Activated CD8-positive, alpha-beta memory T cell treated with anti-CD3 and anti-CD28 coated beads for 24 hours (primary cell): ENCODE measurements at places on chromosomes 11 and 22.

- no peak for DNase-seq
Measured at GRCh38 chr11:120097721-120098385, 40.1 kb downstream of the TRIM29 start.

- no peak for DNase-seq
Measured at GRCh38 chr11:19557185-19557584, 155.5 kb upstream of the NAV2 start.

DNA sequence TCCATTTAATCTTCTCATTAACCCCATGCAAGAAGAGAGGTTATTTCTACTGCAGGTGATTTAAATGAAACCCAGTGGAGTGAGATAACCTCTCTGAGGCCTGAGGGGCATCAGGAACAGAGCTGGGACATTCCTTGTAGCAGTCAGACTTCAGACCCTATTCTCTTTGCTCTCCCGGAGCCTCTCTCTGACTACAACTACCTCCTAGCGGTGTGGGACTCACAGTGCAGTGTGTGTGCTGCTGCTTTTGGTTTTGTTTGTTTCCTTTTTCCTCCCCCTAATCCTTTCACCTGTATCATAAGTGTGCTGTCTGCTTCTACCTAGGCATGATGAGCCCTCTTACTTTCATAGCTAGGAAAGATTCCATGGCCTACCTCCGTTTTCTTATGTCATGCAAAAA is 769.6 kb downstream of the NTM start:
- DNase-seq: no peak

DNA sequence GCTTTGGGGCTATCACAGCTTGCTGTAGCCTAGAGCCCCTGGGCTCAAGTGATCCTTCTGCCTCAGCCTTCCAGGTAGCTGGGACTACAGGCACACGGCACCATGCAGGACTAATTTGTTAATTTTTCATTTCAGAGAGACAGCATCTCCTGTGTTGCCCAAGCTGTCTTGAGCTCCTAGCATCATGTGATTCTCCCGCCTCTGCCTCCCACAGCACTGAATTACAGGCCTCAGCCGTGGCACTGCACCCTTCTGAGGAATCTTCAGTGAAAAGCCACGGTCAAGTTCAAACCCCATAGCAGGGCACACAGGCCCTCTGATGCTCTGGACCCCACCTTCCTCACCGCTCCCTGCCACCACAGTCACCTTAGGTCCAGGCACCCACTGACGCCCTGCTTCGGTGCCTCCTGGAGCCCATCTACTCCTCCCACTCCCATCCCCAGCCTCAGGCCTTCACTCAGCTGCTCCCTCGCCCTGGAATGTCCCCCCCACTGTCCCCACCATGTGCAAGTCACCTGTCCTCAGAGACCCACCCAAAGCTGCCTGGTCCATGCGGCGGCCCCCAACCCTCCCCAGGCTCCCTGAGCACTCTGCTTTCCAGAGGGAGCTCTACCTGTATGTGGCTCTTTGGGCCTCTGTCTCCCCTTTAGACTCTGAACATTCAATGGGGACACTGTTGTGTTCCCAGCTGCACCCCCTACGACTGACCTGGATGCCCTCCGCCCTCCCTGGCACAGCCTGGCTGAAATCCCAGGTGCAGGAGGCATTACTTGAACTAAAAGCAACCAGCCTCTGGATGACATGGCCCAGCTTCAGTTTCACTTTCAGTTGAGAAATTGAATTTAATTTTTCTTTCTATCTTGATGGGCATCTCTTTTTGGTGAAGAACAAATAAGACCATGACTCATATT is 1.6 kb downstream of the APOL2 start:
- DNase-seq: peak; percentile 72

DNA sequence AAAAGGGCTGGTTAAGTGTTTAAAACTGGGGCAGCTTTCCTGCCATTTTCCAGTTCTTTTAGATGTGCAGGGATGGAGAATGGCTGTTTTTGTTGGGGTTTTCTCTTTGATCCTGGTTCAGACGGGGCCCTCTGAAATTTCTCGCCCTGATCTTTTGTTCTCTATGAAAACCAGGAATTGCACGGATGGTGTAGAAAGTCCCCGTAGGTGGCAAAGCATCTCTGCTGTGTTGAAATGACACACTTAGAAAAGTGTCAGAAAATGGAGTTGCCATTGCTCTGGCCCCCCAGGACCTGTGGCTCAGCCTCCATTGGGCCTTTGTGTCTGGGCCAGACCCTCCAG is 63.0 kb downstream of the PARVB start:
- no peak for DNase-seq

DNA sequence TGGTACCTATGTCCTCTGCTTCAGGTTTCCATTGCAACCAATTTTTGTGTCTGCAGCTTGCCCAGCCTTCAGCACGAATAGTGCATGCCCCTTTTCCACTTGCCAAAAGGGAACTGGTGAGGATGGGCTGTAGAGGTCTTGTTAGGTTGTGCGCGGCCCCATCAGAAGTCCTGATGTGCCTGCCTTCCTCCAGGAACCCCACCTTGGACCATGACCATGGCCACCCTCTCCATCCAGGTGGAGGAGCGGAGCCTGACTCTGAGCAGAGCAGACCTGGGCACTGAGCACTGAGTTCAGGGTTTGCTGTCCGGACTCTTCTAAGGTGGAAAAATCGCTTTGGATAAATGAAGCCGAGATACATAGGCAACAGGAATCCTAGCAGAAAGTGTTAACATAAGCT is 6.9 kb downstream of the GLB1L2 start:
- no peak for DNase-seq

GRCh38 chr22:18085188-18085587 is 7.4 kb downstream of the PEX26 start:
- DNase-seq: no peak

- no peak for DNase-seq
Measured at GRCh38 chr22:50274311-50274710, 4.1 kb upstream of the MAPK11 start.

DNA sequence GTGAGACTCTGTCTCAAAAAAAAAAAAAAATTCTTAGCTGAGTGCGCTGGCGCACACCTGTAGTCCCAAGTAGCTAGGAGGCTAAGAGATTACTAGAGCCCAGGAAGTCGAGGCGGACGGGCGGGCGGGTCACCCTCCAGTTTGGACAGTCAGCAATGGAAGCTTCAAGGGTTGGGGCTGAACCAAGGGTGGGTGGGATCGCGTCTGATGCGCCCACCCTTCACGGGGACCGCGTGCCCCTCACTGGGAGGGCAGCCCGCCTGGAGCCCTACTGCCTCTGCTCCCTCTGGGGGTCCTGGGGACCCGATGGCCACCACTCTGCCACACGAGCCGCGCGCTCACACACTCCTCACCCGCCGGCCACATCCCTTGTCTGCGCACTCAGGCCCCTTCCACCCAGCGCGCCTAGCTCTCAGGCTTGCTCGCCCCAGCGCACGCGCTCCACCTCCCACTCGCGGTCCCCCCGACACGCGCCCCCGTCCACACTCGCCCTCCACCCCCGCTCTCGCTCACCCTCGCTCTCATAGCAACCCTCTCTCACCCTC is 494 bp downstream of the CHID1 start:
- DNase-seq: peak; percentile 63

DNA sequence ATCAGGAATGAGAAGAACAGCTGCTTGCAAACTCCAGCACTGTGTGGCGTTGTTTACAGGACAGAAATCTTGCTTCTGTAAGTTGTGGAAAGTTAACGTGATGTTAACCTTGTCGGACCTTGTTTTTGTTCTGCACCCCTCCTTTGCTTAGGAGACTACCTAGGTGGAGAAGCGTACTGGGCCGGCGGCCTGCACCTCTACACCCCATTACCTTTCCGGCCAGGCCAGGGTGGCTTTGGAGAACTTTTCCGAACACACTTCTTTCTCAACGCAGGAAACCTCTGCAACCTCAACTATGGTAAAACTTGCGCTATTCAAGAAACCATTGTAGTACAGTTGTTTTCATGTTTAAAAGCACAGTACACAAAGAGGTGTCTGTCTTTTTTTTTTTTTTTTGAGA is 33.7 kb downstream of the SAMM50 start:
- DNase-seq: no peak

DNA sequence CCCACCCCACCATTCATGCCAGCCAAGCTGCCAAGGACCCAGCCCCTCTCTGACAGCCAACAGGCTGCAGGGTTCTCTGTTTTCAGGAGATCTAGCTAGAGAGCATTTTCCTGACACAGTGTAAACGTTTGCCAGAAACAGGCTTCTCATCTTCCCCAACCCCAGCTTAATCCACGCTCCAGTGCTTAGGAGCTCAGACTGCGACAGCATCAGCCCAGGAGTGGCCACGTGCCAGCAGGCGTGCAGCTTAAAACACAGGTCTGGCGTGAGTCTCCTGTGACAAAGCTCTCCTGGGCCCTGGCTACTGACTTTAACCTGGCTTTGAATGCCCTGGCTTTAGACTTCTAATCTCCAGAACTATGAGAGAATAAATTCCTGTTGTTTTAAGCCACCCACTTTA is 66.6 kb downstream of the GALNT18 start:
- DNase-seq: no peak

DNA sequence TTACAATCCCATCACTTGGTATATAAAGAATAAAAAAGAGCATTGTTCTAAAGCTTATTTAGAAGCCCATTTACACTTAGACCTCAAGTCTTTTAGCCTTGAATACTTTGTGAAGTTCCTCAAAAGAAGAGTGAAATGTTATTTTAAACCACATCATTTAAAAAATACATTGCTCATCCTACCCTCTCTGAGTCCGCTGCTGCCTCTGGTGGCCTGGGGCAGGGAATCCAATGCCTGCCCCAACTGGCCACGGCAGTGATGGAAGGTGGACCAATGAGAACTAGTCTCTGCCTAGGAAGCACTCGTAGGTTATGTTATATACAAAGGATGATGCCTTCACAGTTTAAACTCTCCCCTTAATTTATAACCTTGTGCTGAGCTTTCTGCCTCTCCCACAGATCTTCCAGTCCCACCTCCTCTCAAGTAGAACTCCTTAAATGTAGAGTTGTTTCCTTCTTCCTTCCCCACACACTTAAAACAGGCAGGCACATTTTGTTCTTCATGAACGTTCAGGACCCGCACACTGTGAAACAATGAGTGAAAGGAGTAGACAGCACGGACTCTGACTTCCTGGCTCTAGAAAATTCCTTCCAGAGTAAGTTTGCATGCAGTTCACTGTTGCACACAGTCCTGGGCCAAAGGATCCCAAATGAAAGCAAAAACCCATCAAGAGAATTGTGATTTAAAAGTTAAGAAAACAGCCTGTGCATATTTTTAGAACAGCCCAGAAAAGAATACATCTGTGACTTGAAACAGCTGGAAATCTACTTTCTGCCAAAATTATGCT is 167.8 kb downstream of the RRAS2 start:
- no peak for DNase-seq

- no peak for DNase-seq
Measured at GRCh38 chr22:43100225-43100624, 10.3 kb upstream of the BIK start.

DNA sequence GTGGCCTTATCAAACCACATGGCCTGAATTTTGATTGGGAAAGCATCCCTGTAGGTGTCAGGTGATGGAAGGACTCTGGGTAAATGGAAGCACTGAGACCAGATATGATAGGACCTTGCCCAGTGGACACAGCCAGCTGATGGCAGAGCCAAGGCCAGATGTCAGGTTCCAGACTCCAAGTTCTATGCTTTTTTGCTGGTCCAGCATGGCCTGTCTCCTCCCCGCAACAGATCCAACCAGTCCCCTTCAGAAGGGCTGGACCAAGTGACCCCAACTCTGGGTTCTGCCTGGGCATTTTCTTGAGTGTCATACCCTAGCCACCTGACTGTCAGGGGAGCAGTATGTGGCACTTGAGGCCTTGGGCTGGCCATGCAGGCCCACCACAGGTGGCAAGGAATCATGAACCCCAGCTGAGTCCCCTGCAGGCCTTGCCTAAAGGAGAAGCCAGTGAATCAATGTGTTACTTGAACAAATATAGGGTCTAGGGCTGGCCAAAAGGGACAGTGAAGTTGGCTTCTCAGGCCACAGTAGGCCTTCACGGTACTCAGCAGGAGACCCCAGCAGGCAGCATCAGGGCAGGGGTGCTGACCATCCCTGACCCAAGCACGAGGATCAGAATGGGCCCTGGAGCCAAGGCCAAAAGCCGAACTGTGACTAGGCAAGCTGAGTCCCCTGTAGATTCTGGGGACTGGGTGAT is 27.1 kb downstream of the KCNQ1OT1 start:
- no peak for DNase-seq

- DNase-seq: no peak
Measured at GRCh38 chr11:71114124-71114851, 138.1 kb downstream of the SHANK2 start.

DNA sequence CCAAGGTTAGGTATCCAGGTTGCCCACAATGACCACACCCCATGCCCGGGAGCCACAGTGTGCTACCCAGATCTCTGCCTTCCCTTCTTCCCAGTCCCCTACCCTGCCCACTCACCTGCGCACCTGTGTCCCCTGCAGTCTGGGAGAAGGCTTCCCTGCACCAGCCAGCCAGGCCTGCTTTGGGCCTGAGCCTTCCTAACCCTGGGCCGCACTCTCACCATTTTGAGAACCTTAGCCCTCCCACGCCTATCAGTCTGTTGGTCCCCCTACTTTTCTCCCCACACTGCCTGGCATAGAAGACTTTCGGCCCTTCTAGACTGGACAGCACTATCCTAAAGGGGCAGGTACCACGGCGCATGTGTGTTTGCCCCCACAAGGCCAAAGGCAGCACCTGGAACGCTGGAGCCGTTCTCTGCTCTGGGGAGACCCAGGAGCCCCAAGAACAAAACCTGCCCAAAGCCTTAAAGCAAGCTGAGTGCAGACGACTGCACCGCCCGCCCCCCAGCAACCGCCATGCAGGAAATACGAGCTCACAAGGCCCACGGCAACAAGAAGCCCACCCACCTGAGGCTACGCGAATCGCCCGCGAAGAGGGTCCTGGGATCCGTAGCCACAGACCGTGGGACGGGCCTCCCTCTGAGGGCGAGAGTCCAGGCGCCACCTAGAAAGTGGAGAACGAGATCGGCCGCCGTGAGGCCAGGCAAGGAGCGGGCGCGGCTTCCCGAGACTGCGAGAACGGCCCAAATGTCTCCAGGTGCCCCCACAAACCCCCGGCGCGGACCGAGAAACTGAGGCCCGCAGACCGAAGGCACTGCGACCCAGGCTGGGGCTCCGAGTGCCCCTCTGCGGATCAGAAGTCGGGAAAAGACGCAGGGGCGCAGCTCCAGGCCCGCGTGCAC is 546 bp downstream of the GNB1L start:
- no peak for DNase-seq

DNA sequence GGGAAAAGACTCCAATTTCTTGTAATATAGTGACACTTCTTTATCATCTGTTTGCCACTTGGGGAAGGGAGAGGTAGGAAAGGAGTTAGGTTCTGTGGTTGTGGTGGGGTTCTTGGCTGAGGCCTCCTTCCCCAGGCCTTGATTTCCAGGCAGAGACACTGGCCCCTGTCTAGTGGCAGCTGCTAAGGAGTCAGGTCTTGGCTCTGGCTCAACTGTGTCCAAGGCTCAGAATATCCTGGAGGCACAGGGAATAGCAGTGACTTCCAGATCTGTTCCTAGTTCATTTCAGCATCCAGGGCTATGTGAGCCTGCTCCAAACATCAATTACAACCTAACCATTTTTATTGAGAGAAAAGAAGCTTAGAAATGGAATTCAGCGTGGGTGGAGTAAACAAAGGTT is 29.5 kb downstream of the PPFIBP2 start:
- no peak for DNase-seq

- DNase-seq: no peak
Measured at GRCh38 chr11:21026685-21027084, 357.3 kb downstream of the NELL1 start.

GRCh38 chr11:1102221-1102971 is 27.7 kb downstream of the MUC2 start:
- no peak for DNase-seq
